ENCODE measurements at places on chromosomes 1 and 21. TPM values are rescaled to one million over a fixed set of nuclear protein-coding genes. Genes with fewer than 3 reads are reported as not detected.

- DNase-seq: no peak
These were observed 26.8 kb downstream of the GORAB start for GRCh38 chr1:170558731-170559130.

Gene MRPS15
- 74.7 TPM for polyA plus RNA-seq

DNA sequence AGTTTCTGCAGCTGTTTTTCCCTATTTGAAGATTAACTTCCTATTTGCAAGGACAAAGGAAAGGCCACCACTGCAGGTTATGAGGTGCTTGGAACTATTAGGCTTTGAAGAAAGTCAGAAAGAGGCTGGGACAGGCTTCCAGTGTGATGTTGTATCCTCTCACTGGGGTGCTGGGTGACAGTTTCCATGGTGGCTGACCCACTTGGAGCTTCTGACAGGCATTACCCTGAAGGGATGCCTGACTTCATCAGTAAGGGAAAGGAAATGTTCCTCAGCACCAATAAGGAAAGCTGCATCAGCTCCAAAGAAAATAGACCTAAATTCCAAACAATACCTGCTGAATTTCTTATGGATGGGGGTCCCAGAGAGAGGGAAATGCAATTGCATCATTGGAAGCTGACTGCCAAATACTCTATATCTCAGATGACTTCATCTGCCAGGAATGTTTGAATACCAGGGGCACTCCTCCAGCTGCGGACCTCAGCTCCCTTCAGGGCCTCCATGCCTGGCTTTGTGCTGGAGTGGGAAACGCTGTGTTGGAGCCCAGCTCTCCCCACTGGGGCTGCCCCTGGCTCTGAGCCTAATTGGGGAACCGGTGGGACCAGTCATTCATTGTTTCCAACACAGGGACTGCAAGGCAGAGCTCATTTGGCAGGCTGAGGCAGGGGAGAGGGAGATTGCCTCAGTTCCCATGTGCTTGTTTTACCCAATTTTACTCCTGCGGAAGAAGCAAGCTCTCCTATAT is 76.6 kb downstream of the RGL1 start:
- DNase-seq: peak; percentile 62

GRCh38 chr1:173856903-173857302 is 10.9 kb downstream of the GAS5 start:
- no peak for DNase-seq

Gene AGO1
- polyA plus RNA-seq: 17.1 TPM
